ENCODE measurements at places on chromosomes 11 and 22.

- no peak for DNase-seq
These were observed 8.0 kb upstream of the MRPL16 start for GRCh38 chr11:59818572-59818971.

DNA sequence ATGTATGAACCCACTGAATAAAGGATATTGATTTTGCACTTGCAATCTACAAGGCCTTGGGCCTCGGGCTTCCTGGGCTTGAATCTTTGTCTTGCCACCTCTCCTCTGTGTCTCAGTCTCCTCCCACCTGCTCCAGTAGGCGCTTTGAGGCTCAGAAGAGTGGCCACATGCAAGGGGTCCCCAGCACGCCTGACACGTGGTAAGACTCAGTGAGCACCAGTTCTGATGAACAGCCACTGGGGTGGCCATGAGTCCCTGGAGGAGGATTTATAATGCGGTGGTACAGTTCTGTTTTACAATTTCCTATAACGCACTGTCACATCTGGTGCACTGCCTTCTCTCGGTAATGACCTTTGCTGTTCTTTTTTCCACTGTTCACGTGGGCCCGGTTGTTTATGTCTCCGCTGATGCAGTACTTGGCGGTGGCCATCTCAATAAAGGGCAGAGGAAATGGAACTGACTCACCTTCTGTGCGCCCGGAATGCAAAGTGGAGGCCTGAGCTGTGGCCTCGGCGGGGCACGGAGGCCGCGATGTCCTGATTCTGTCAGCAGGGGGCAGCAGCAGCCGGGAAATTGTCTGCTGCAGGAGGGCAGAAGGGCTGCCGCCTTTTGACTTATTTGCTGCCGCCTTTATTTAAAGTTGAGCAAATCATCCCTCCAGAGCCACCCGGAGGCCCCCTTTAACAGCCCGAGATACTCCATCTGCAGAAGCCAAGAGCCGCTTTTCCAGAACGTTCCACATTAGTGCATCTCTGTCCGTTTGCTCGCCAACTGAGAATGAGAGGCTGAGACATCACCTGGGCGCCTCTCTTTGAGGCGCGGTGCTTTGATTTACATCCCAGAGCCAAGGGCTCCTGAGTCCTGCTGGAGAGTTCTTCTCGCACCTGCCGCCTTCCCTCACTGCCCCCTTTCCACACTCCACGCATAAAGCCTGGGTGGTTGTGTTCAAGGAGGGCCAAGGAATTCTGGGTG is 6.0 kb upstream of the IFT27 start:
- peak; percentile 91 for DNase-seq

- DNase-seq = peak; percentile 82
These were observed 1.3 kb upstream of the HDAC10 start for GRCh38 chr22:50252082-50253045.

DNA sequence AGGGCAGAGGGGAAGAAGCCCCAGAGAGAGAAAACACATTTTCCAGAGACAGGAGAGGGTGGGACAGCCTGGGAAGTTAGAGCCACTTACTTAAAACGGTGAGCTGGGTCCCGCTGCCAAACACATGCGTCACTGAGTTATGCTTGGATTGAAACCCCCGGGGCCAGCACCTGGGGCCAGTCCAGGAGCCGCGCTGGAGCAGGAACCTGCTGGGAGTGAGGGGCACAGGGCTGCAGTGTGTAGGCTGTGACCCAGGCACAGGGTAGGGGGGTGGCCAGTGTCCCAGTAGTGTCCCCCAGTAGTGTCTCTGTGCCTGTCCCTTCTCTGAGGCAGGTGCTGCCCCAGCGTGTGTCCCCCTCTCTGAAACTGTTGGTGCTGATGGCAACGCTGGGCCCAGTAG is 5.2 kb downstream of the IGLL1 start:
- no peak for DNase-seq

- DNase-seq = no peak
These were observed 119.3 kb downstream of the OSBP2 start for GRCh38 chr22:30813936-30814335.

- no peak for DNase-seq
These were observed 76.4 kb downstream of the GGTLC2 start for GRCh38 chr22:22720724-22721261.

- DNase-seq = no peak
These were observed 255.7 kb downstream of the CTTN start for GRCh38 chr11:70654016-70654415.

DNA sequence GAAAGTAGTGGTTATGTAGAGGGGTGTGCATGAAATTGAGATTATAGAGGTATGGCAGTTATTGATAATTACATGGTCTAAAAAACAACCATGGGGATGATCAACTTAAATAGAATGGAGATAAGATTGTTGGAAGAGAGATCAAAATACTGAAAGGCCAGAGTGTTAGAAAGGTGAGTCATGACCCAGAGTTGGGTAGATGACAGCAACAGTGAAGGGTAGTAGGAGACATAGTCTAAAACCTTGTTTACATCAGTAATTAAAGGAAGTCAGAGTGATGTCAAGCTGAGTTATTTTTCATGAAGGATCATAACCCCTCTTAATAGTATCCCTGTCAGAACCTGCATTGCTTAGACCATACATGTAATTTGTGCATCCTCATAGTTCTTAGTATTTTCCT is 110.9 kb downstream of the ELP4 start:
- no peak for DNase-seq

DNA sequence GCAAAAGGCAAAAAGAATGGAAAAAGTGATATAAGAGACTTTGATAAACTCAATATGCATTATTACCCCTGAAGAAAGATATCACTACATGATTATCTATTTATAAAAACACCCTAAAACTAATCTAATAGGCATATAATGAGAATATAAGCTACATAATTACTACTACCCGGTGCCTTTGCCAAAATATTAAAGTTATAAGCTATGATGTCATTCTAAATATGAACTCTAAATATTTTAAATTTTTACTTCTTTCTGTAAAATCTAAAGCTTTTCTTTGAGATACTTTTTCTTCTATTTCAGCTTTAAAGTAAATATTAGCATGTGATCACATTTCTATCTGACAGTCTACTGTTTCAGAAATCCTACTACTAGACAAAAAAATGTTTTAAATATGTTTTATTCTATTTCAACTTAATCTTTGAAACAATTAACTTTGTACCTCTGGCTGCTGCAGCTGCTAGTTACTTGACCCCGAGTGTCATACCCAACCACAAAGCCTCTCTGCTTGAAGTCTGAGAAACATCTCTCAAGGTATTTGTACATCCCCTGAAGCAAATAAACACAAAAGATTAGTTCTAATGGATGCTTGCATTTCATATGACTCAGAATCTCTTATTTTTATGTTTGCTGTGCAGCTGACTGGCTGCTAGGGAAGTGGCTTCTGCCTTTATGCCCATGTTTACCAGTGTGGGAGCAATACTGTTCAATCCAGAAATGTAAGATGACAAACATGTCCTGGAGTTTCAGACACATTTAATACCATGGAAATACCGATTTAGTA is 26.8 kb downstream of the PGM2L1 start:
- DNase-seq = peak; percentile 4

DNA sequence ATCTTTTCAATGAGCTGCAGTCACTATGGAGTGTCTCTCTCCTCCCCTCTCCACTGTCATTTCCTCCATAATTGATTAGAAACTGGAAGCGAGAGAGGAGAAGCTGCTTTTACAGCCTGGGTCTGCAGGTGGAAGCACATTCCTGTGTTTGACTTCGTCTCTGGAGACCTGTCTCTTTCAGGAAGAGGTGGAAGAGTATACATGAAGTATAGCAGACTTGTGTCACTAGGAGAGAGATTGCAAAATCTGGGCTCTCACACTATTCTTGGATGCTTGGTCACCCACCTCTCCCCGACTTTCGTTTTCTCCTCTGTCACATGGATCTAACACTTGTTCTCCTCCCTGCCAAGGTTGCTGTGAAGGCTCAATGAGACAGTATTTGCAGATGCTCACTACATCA is 323.3 kb downstream of the NTM start:
- DNase-seq = no peak

- no peak for DNase-seq
These were observed 201.4 kb downstream of the ADAMTS15 start for GRCh38 chr11:130649801-130650200.

DNA sequence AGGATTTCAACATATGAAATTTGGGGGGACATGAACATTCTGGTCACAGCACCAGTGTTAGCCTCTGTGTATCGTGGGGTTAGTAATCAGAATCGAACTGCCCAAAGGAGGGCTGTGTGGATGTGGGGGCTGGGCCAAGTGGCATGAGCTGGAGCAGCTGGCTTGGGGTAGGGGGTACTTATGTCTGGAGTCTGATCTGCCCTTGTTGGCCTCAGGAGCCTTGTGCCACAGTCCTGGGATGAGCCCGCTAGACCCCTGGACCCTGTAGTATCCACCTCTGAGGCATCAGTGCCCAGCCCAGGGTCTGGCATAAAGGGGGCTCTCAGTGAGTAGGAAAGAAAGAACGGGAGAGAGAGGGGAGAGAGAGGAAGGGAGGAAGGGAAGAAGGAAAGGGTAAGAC is 67.3 kb downstream of the LRRC32 start:
- no peak for DNase-seq

- peak; percentile 66 for DNase-seq
These were observed 7.6 kb upstream of the KCTD14 start for GRCh38 chr11:78030429-78031325.

- DNase-seq = no peak
These were observed 42.1 kb upstream of the ALX4 start for GRCh38 chr11:44351898-44352498.

DNA sequence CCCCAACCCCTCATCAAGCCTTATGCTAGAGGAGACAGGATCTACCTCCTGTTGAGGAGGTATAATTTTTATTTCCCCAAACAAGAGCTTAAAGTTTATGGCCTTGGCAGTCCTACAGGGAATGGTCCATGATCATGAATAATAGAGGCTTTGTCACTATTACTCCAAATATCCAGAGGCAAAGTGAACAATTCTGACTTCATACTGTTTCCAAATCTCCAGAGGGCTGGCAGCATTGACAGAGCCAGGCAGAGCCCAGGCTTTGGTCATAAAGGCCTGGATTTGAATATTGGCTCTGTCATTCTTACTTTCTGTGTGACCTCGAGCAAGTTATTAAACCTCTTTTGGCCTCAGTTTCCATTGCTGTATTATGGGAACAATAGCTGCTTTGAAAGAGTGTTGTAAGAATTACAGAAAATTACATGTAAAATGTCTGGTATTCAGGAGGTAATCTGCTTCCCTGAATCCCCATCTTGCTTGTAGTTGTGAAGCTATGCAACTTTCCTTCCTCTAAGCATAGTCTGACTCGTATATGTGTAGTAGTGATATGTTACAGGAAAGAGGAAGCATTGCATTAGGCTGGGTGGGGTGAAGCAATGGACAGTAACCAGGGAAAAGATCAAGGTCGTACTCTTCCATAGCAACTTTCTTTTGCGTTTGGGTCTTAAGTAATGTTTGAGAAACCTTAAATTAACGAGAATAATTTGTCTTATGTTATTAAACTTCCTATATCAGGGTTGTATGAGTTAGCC is 88.8 kb downstream of the CD44 start:
- DNase-seq = no peak

DNA sequence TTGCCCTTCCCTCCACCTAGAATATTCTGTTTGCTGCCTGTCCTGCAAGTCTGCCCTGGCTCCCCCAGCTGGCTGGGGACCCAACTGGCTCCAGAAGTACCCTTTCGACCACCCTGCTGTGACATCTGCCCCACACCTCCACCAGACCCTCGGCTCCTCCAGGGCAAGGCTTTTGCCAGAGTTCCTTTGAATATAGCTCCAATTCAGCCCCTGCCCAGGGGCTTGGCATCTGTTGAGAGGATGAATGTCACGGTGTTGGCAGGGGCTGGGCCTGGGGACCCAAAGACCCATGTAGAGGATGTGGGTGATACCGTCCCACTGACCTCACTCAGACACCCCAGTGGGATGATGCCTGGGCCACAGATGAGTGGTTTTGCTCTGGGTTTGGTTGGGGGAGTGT is 4.0 kb downstream of the NLRP6 start:
- no peak for DNase-seq

- no peak for DNase-seq
These were observed 134.7 kb downstream of the TTC17 start for GRCh38 chr11:43493431-43493830.

DNA sequence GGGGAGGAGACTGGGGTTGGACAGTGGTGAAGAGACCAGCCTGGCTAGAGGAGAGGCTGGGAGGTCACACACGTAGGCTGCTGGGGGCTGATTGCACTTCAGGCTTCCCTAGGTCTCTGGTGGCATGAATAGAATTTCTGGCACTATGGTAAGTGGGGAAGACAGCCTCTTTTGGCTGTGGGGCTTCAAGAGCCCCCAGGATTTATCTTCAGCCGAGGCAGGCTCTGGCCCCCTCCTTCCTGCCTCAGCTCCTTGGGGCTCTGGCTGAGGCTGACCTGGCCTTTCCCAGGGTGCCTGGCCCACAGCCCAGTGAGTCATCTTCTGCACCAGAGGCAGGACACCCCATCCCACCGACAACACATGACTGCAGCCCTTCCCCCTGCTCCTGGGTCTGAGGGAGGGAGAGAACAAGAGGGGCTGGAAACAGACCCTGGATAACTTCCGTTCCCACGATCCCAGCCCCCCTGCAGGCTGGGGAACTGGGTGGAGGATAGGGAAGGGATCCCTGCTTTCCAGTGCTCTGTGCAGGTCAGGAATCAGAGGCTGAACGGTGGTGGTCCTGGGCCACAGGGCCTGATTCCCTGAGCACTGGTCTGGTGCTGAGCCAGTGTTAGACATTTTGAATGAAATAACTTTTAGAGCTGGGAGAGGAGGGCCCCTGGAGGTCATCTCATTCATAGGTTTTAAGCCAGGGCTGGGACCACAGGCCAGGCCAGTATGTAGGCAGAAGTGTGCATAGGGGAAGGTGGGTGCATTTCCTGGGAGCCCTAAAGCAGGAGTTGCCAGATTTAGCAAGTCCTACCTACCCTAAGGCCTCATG is 26.5 kb downstream of the ARHGEF17 start:
- peak; percentile 87 for DNase-seq

DNA sequence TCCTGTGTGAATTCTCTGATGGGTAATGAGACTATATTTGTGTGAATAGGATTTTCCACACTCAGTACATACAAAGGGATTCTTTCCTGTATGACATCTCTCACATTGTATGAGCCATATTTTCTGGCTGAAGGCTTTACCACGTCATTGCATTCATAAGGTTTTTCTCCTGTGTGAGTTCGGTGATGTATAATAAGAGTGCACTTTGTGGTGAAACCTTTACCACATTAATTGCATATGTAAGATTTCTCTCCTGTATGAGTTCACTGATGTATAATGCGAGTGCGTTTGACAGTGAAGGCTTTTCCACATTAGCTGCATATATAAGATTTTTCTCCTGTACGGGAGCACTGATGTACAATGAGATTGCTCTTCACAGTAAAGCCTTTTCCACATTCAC is 455.4 kb upstream of the CNTN5 start:
- no peak for DNase-seq

DNA sequence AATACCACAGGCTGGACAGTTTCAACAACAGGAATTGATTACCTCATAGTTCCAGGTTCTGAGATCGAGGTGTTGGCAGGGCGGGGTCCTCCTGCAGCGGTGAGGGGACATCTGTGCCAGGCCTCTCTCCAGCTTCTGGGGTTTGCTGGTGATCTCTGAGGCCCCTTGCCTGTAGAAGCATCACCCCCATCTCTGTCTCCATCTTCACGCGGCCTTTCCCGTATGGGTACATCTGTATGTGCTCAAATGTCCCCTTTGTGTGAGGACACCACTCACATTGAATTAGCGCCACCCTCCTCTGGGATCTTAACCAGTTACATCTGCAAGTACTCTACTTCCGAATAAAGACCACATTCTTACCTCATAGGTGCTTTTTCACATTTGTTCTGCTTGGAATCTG is 1029.9 kb downstream of the BRD1 start:
- DNase-seq = no peak
